Activated CD4-positive, alpha-beta T cell treated with anti-CD3 and anti-CD28 coated beads, Interleukin-2, Interleukin-6, amounts not matched to agents 100 ng/mL and 50 ng/mL, durations not matched to agents 16 hours and 8 hours (primary cell): ENCODE measurements at places on chromosomes 4 and X.

DNA sequence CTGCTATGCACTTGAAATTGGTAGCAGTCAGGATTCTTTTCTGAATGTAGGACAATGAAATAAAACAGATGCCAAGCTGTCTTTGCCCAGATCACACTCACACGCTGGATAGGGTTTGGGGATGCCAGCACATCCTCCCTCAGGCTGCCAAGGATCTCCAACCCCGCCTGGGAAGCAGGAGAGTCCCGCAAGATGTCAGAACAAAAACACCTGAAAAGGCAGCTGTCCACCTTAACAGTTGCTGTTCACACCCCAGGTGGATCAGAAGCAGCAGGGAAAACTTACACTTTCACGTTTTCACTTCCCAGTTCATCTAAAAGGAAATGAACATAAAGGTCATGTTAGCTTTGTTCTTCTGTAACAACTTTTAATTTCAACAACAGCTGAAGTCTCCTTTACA is 35.7 kb downstream of the TMEM154 start:
- no peak for DNase-seq

- no peak for DNase-seq
Observed at GRCh38 chr4:185723631-185724260, 88.2 kb downstream of the SORBS2 start.

- no peak for DNase-seq
Observed at GRCh38 chr4:47914926-47915237, 499 bp upstream of the NFXL1 start.

DNA sequence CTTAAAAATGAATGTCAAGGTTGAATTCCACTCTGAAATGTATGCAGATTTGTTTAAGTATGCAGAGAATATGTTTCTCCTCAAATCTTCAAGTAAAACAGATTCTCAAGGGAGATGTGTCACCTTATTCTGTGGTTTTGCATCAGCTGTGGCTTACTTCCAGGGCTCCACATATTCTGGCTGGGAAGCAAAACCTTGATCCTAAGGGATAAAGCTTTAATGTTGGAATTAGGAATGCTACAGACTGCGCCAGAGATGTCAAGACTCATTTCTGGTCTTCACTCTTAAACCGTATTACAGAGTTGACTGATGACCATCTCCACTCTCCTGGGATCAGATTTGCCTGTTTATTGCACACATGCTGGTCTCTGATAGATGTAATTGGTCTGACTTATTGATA is 143.9 kb upstream of the DIPK2B start:
- DNase-seq: no peak
